ENCODE measurements at places on chromosomes 5 and 9.

- DNase-seq = no peak
Measured at GRCh38 chr9:129879103-129879699, 43.9 kb downstream of the USP20 start.

- no peak for DNase-seq
Measured at GRCh38 chr5:149757956-149758355, 27.8 kb downstream of the PPARGC1B start.

- peak; percentile 80 for DNase-seq
Measured at GRCh38 chr5:74042959-74043358, 417.0 kb downstream of the ARHGEF28 start.

DNA sequence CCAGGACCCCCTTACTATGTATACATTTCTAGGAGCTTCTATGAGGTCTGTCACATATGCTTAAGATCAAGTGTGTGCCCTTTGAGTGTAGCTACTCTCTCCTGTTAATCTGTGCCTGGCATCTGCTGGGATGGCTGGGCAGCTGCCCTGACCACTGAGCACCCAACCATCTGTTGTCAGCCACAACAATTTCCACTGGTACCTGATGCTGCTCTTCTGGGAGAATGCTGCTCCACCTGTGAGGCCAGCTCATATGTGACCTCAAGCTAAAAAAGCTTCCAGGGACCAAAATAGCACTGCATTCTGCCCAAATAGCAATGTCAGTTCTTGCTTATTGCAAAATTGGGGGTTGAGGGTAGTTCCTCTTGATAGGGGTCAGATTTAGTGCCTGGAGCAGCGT lies 595.6 kb downstream of the RAB3C start:
- no peak for DNase-seq

DNA sequence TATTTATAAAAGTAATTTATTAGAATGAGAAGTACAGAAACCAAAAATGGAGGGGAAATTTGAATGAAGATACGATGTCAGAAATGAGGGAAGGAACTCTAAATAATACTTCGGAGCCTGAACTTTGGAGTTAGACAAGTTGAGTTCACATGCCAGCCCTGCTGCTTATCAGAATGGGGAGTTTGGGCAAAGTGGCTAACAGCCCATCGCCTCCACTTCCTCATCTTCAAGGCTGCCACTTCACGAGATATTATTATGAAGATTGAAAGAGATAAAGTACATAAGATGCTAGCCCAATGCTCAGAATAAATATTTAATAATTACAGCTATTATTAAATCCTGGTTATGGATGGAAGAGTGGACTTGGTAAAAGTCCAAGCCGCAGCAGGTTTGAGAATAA lies 56.2 kb upstream of the ABCA1 start:
- DNase-seq = no peak

DNA sequence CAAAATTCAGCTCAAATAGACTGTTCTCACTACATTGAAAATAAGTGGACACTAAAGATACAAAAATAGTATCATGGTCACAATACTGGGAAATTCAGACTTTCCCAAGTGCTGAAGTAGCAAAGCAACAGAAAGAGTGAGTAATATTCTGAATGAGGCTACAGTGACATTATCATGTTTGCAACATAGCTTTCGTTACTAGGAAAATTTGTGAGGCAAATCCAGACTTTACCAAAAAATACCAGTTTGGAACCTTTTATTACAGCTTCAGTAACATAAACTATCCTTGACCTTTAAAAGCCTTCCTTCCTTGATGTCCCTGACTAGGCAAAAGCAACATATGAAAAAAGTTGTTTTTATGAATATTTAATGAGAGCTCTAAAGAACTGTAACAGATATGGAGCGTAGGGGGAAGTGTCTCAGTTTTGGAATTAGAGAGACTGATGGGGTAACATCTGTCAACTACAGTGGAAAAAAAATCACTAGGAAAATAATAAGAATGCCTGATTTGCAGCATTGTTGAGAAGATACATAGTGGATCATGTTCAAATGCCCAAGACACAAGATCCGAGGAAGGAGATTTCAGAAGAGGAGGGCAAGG lies 312.9 kb downstream of the ADGRV1 start:
- DNase-seq = no peak

GRCh38 chr9:127801955-127802575 lies 617 bp upstream of the FPGS start:
- peak; percentile 30 for DNase-seq

DNA sequence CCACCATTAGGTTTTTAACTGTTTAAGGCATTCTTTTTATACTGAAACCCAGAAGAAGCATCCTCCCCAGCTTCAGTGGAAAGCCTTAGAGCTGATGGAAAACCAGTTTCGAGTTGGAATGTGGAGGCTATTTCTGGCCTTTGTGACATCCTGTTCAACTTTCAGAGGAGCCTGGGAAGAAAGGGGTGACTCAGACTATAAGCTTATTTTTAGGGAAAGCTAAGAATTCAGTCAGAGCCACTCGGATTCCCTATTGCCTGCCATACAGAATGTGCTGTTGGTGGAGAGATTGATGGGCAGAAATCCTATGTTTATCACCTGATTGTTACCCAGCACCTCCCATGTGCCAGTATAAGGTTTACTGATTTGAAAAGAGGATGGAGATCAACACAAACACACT lies 19.8 kb downstream of the PALM2AKAP2 start:
- DNase-seq = peak; percentile 83

DNA sequence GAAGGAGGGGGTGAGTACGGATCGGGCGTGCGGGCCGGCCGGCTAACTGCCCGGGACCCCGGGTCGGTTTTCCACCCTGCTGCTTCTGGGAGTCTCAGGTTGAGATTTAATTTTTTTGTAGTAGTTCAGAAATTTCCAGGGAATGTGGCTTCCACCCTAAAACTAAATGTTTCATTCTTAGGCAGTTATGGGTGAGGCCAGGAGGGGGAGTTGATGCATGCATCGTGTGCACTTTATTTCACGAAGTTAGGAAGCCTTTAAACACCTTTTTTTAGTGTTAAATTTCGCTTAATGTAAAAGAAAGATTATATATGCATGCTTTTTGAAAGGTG lies 905 bp downstream of the CDK9 start:
- DNase-seq = peak; percentile 24

GRCh38 chr9:135499326-135500070 lies 984 bp upstream of the MRPS2 start:
- peak; percentile 81 for DNase-seq

DNA sequence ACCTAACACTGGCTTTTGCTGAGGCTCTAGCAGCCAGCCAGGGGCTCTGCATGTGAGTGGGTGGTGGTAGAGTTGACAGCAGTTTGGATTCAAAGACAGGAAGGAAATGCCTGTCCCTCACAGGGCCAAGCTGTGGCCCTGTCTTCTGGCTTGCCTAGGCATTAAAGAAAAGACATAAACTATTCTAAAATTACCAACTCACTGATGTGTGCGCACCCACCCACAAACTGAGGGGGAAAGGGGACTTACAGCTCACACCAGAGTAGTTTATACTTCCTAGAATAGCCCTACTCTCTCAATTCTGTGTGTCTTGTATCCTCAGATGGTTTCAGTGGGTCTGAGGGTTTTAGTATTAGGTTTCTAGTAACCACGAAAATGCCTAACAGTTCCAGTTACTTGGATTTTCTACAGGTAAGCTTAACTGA lies 18.3 kb upstream of the IL13 start:
- DNase-seq = no peak

- peak; percentile 91 for DNase-seq
Measured at GRCh38 chr5:14440582-14441431, 140.8 kb upstream of the OTULINL start.

DNA sequence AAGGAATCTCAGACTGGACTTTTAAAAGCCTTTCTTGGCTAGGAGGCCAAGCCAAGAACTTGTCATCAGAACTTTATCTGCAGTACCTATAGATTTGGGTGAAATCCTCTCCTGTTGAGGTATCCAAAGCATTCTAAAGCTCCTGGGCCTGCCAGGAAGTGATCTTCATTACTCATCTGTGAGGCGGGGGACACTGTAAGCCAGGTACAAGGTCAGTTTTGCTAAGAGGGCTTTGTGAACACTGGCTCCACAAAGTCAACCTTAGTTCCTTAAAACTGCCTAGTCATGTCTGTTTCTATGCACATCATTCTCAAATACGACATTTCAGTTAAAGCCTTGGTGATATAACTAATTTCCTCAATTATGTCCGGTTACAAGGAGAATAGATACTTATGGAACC lies 236.7 kb downstream of the PIK3R1 start:
- no peak for DNase-seq

- no peak for DNase-seq
Measured at GRCh38 chr5:1447671-1448361, 2.6 kb upstream of the SLC6A3 start.

GRCh38 chr5:157820593-157821252 lies 38.2 kb downstream of the CLINT1 start:
- DNase-seq = peak; percentile 53

DNA sequence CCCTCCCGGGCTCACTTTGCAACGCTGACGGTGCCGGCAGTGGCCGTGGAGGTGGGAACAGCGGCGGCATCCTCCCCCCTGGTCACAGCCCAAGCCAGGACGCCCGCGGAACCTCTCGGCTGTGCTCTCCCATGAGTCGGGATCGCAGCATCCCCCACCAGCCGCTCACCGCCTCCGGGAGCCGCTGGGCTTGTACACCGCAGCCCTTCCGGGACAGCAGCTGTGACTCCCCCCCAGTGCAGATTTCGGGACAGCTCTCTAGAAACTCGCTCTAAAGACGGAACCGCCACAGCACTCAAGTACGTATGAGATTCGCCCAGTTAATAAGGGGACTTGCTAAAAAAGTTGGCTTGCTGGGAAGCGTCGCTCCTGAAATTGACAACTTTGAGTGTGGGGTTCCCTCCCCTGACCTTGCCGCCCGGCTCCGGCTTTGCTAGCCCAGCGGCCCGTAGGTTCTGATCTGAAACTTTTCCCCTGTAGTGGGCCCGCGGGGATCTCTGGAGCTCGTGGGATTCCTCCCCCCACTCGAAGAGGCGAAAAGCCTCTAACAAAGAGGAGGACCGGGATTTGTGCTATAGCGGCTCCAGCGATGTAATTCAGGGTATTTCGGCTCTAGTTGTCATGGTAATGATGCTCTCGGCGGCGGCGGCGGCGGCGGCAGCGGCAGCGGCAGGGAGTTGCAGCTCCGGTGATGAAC lies 572 bp downstream of the NR4A3 start:
- peak; percentile 59 for DNase-seq

DNA sequence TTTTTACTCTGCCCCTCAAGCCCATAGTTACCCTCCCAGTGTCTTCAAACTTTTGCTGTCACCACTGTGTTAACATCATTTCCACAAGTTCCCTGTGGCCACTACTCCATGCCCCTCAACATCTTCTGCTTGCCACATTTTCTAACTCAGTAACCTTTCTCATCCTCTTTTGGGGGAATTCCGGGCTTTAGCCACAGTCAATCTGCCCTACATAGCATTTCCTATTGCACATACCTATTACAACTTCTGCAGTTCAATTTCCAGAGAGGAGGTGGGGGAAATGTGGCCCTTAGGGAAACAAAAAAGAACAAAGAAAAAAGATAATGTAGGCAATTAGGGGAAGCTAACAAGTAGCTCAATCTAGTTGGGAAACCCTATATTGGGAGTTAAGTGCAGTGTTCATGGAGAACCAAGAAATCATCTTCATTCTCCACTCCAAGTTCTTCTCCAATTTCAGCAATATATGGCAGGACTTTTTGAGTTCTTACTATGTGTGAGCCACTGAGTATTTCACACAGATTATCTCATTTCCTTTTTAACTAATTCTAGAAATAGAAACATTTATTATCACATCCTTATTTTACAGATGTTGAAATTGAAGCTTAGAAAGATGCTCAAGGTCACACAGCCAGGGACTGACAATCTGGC lies 40.2 kb upstream of the LPAR1 start:
- no peak for DNase-seq

Measured in HCEC 1CT (cell line).